Epithelial cell of proximal tubule (primary cell): ENCODE measurements at places on chromosomes 1 and 21. TPM values are rescaled to one million over a fixed set of nuclear protein-coding genes. Genes with fewer than 3 reads are reported as not detected.

HMGB4 gene
- not detected in 2 replicates for total RNA-seq

ODR4 gene
- total RNA-seq = 8.9 and 11.6 TPM in 2 replicates

PIGR gene
- 0.06 TPM in 1 of 2 replicates, not detected in the other for total RNA-seq

EVA1B gene
- total RNA-seq = 179 and 259 TPM in 2 replicates

CELA2B gene
- total RNA-seq = not detected in 2 replicates

FCRLB gene
- total RNA-seq = 1.5 and 3.6 TPM in 2 replicates

ADAMTS1 gene
- total RNA-seq = 38.4 and 55.6 TPM in 2 replicates

S100A5 gene
- 2.7 and 4.0 TPM in 2 replicates for total RNA-seq

LIN28A gene
- not detected in 2 replicates for total RNA-seq

RXRG gene
- total RNA-seq = not detected in 2 replicates

ZBTB8A gene
- 3.2 and 4.4 TPM in 2 replicates for total RNA-seq

VWA5B1 gene
- total RNA-seq = not detected in 2 replicates

NBL1 gene
- total RNA-seq = 64.6 and 98.1 TPM in 2 replicates

SH2D5 gene
- total RNA-seq = 15.2 and 23.8 TPM in 2 replicates

C1orf116 gene
- 21.6 and 22.5 TPM in 2 replicates for total RNA-seq

IFNLR1 gene
- 3.6 and 4.2 TPM in 2 replicates for total RNA-seq

NCAM2 gene
- 0.07 TPM in 1 of 2 replicates, not detected in the other for total RNA-seq

DNALI1 gene
- total RNA-seq = 3.5 and 16.4 TPM in 2 replicates

CRB1 gene
- total RNA-seq = 0.06 TPM in 1 of 2 replicates, not detected in the other

RGS13 gene
- total RNA-seq = not detected in 2 replicates

TLR5 gene
- under 0.01 and 0.12 TPM in 2 replicates for total RNA-seq

C1orf167 gene
- total RNA-seq = not detected in 2 replicates
